Dermis lymphatic vessel endothelial cell (primary cell): ENCODE measurements at places on chromosomes 12 and 14. TPM values are rescaled to one million over a fixed set of nuclear protein-coding genes. Genes with fewer than 3 reads are reported as not detected.

FLVCR2 gene
- 1.2 and 1.5 TPM in 2 replicates for total RNA-seq

ACRBP gene
- 0.33 and 0.43 TPM in 2 replicates for total RNA-seq

LBHD2 gene
- total RNA-seq = not detected in 2 replicates

KRT82 gene
- not detected in 2 replicates for total RNA-seq

RAP1B gene
- total RNA-seq = 204 and 235 TPM in 2 replicates

DLK1 gene
- not detected in 2 replicates for total RNA-seq

TCL1A gene
- total RNA-seq = not detected in 2 replicates

FGFR1OP2 gene
- 95.7 and 107 TPM in 2 replicates for total RNA-seq

PLD4 gene
- total RNA-seq = 0.09 TPM in 1 of 2 replicates, not detected in the other

PGF gene
- 5.7 and 8.6 TPM in 2 replicates for total RNA-seq

CD163 gene
- total RNA-seq = not detected in 2 replicates

CIT gene
- total RNA-seq = 2.6 and 2.7 TPM in 2 replicates

PAX9 gene
- total RNA-seq = under 0.01 TPM in 2 replicates

RIPK3 gene
- 2.1 and 2.2 TPM in 2 replicates for total RNA-seq

NINJ2 gene
- 2.6 and 2.8 TPM in 2 replicates for total RNA-seq

IL22 gene
- total RNA-seq = not detected in 2 replicates

SLC2A13 gene
- total RNA-seq = 7.9 and 12.4 TPM in 2 replicates

FOXN4 gene
- total RNA-seq = not detected in 2 replicates

STAC3 gene
- total RNA-seq = 0.11 and 0.34 TPM in 2 replicates

RNASE2 gene
- total RNA-seq = not detected in 2 replicates

P2RX2 gene
- total RNA-seq = not detected in 2 replicates

ARHGAP9 gene
- total RNA-seq = not detected in 2 replicates

RASSF8 gene
- total RNA-seq = 39.3 and 45.7 TPM in 2 replicates

SIX1 gene
- 0.09 and 0.11 TPM in 2 replicates for total RNA-seq

CHD8 gene
- total RNA-seq = 51.8 and 54.0 TPM in 2 replicates

TROAP gene
- total RNA-seq = 1.5 and 2.2 TPM in 2 replicates

TRIP11 gene
- 32.2 and 35.7 TPM in 2 replicates for total RNA-seq

FAM181A gene
- not detected in 2 replicates for total RNA-seq

EPYC gene
- total RNA-seq = not detected in 2 replicates

COL2A1 gene
- total RNA-seq = not detected in 2 replicates

AJUBA gene
- 16.9 and 42.6 TPM in 2 replicates for total RNA-seq

CISTR gene
- not detected in 2 replicates for total RNA-seq

PRB2 gene
- total RNA-seq = not detected in 2 replicates

GSG1 gene
- total RNA-seq = not detected in 2 replicates

KCNMB4 gene
- total RNA-seq = 0.43 and 0.60 TPM in 2 replicates

PRR13 gene
- total RNA-seq = 11.2 and 11.8 TPM in 2 replicates

LPAR5 gene
- under 0.01 TPM in 1 of 2 replicates, not detected in the other for total RNA-seq

CNTN1 gene
- total RNA-seq = not detected in 2 replicates

LRRC10 gene
- total RNA-seq = not detected in 2 replicates

AQP6 gene
- not detected in 2 replicates for total RNA-seq

SERPINA12 gene
- total RNA-seq = not detected in 2 replicates

KRT72 gene
- not detected in 2 replicates for total RNA-seq

AQP5 gene
- not detected in 2 replicates for total RNA-seq

HHIPL1 gene
- 1.2 and 1.6 TPM in 2 replicates for total RNA-seq

KLHDC1 gene
- total RNA-seq = 2.6 and 3.6 TPM in 2 replicates

KCNH3 gene
- total RNA-seq = 0.09 TPM in 1 of 2 replicates, not detected in the other

MIP gene
- 0.22 and 0.26 TPM in 2 replicates for total RNA-seq

GLIPR1L1 gene
- total RNA-seq = not detected in 2 replicates

SCNN1A gene
- total RNA-seq = 0.43 TPM in 1 of 2 replicates, not detected in the other

SLC4A8 gene
- 0.87 and 1.2 TPM in 2 replicates for total RNA-seq
